ENCODE measurements at places on chromosomes 13 and 19.
A peak's percentile ranks its signal among the peaks of the same experiment; 100 is the strongest.

DNA sequence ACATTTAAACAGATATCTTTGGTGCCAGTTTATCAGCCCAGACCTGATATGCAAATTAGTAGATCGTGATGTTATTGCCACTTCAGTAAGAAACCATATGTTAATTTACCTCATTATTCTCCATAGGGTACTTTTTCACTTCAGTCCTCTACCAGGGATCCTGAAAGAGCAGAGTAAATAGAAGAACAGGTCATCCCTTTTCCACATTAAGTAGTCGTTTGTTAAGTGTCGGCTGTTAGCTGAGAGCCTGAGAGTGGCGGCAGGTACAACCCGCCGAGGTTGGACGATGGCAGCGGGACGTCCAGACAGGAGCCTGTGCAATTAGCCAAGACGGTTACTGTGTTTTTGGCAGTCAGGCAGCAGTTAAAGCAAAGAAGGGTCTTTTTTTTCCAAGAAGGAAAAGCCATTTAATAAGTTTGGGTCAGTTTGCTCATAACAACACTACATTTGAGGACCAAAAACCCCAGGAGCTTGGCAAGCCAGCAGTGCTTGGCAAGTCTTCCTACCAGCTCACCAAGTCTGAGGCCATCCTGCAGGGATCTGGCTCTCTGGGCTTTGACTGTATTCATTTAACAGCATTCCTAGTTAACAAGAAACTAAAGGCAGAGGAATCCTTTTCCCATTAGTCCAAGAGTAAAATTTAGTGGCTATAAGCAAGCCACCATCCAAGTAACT, 231.8 kb downstream of the SHISA2 start:
- DNase-seq: no peak

DNA sequence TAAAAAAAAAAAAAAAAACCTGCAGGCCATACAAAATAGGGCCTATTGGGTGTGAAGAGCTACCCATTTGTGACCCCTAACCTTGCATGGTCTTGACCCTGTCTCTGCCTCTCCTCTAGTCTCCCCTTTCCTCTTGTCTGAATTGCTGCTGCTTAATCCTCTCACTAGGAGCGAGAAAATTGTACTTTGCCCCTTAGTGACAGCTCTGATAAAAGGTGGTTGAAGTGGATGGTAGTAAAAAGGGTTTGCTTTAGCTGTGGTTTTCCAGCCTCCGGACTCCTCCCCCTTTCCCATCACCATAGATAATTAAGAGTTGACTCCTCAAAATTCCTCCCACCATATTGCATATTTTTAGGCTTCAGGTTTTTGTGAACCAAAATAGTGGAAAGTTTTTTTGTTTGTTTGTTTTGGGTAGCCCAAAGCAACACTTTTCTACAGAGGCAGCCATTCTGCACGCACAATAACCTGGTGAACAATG, 23.5 kb downstream of the ACTN4 start:
- DNase-seq: no peak

GRCh38 chr19:5035793-5036697, 67.1 kb downstream of the KDM4B start:
- no peak for DNase-seq

DNA sequence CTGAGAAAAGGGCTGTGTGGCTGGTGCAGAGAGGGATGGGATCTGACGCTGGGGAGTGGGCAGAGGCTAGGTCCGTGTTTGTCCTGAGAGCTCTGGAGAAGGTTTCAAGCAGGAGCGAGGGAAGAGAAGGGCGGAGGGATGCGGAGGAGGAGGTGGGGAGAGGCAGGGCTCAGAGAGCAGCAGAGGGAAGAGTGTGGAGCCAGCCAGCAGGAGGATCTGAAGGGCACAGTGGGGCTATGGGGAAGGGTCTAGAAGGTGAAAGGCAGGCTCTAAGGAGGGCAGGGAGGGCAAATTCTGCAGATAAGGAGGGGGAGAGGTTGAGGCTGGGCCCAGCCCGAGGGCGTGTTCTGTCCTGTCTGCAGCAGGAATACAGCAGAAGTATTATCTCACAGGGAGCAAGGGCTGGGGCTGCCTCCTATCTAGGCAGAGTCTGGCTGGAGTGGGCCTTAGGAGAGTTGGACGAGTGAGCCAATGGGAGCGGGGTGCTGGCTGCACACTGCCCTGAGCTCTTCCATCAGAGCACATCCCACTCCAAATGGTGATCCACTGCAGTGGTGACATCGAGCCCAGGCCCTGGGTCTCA, 6.1 kb downstream of the AP2A1 start:
- no peak for DNase-seq

DNA sequence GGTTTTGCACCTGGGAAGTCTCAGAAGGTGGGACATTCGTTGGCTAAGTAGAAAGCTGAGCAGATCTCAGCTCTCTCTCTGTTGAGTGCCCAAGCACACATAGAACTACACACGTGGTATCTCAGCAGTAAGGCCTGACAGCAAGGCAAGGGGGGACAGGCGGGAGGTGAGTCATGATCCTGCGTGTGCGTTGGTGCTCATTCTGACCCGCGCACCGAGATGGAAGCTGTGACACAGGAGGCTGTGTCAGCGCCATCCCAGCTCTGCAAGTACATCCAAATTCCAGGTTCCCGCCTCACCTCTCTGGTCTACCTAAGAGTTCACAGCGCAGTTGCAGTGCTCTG, 135.7 kb downstream of the USP12 start:
- DNase-seq: no peak

- no peak for DNase-seq
Observed at GRCh38 chr13:110520431-110521295, 40.9 kb downstream of the RAB20 start.

DNA sequence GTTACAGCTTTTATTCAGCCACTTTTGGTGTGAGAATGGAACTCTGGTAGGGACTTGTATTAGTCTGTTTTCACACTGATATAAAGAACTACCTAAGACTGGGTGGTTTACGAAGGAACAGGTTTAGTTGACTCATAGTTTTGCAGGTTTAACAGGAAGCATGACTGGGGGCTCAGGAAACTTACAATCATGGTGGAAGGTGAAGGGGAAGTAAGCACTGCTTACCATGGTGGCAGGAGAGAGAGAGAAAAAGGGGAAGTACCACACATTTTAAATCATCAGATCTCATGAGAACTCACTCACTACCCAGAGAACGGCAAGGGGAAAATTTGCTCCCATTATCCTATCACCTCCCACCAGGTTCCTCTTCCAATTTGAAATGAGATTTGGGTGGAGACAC, 942.2 kb downstream of the PCDH17 start:
- DNase-seq: no peak

- DNase-seq: no peak
Observed at GRCh38 chr13:78596399-78596735, 7.0 kb downstream of the POU4F1 start.

DNA sequence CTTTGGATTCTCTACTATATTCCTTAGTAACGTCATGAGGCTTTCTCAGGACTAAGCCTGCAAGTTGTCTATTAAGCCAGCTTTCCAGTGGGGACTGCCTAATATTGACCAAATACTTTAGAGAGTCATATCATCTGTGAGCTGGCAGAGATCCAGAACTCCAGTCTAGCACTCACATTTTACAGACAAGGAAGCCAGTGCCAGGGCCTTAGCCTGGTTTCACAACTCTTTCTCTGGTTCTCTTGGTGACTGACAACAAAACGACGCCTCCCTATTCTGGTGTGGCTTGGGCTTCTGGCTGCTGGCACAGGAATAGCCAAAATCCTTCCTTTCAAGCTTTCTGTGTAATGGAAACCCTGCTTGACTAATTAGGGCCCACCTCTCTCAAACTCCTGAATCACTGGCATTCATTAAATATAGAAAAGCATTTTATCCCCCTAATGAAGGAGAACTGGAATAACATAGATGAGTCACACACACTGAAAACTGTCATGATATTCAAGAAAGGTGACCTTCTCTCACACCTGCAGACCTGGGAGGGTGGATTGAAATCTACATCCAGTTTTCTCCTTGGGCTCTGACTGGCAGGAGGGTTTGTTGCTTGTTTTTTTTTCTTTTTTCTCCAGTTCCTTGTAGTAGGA, 75.2 kb upstream of the UBL3 start:
- DNase-seq: no peak

GRCh38 chr13:52405767-52406494, at the start of gene THSD1:
Gene THSD1, minus strand, starts transcription at chr13:52406172. Its CDS starts 3,572 bp downstream, at chr13:52402600.
- DNase-seq: no peak

GRCh38 chr13:37747071-37747612, 122.4 kb downstream of the TRPC4 start:
- no peak for DNase-seq

GRCh38 chr19:52542984-52543664, 15.7 kb downstream of the ZNF808 start:
- DNase-seq: no peak

DNA sequence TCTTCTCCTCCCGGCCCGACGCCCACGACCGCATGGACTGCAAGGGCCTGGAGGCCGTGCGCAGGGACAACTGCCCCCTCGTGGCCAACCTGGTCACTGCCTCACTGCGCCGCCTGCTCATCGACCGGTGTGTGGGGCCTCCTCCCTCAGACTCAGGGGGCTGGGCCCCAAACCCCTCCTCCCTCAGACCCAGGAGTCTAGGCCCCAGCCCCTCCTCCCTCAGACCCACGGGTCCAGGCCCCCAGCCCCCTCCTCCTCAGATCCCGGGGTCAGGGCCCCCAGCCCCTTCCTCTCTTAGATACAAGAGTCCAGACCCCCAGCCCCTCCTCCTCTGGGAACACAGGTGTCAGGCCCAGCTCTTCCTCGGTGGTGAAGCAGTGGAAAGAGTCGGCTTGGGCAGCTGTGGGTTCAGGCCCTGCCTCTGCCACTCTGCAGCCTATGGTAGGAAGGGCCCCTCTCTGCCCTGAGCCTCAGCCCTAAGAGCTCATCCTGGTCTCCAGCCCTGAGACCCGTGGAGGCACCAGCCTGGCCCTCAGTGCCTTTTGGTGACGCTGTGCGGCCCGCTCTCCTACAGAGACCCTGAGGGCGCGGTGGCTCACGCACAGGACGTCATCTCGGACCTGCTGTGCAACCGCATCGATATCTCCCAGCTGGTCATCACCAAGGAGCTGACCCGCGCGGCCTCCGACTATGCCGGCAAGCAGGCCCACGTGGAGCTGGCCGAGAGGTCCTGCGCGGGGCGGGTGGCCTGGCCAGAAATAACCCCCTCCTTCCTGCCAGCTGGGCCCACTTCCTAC, 3.7 kb upstream of the SPIB start:
- DNase-seq: peak; percentile 48

GRCh38 chr19:47509973-47510372, 4.9 kb downstream of the NAPA start:
- DNase-seq: no peak

DNA sequence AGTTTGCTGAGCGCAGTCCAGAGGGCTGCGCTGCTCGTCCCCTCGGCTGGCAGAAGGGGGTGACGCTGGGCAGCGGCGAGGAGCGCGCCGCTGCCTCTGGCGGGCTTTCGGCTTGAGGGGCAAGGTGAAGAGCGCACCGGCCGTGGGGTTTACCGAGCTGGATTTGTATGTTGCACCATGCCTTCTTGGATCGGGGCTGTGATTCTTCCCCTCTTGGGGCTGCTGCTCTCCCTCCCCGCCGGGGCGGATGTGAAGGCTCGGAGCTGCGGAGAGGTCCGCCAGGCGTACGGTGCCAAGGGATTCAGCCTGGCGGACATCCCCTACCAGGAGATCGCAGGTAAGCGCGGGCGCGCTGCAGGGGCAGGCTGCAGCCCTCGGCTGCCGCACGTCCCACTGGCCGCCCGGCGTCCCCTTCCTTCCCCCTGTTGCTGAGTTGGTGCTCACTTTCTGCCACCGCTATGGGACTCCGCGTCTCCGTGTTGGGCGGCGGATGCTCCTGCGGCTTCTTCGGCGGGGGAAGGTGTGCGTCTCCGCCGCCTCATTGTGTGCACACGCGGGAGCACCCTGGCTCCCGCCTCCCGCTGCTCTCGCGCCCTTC, 772 bp downstream of the GPC6 start:
- no peak for DNase-seq

GRCh38 chr13:55783841-55784240, 1356.9 kb upstream of the PRR20A start:
- DNase-seq: no peak

DNA sequence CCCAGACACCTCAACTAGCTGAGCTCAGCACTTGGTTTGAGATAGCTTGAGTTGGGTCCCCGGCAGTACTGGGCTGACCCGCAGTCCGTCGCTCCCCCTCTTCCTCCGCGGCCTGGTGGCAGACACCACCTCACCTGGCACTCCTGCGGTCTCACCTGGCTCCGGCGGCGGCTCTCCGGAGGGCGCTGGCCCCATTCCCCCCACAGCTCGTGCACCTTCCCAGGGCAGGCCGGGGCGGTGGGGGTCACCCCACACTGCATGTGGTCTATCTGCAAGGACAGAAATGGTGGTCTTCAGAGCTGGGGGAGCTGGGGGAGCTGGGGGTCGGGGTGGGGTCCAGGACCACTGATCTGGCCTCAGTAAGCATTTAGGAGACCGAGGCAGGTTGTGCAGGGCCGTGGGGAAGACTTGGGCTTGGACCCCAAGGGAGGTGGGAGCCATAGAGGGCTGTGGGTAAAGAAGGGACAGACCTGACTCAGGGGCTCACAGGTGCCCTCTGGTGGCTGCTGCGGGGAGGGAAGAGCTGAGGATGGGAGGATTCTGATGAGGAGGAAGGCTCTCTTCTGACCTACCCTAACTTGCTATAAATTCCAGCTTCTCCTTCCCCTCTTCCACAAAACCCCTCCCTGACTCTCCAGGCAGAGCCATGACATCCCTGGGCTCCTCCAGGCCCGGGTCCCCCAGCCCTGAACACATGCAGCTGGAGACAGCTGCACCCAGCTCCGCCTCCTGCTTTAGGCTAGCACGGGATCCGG, 6.7 kb upstream of the PLIN4 start:
- peak; percentile 35 for DNase-seq

DNA sequence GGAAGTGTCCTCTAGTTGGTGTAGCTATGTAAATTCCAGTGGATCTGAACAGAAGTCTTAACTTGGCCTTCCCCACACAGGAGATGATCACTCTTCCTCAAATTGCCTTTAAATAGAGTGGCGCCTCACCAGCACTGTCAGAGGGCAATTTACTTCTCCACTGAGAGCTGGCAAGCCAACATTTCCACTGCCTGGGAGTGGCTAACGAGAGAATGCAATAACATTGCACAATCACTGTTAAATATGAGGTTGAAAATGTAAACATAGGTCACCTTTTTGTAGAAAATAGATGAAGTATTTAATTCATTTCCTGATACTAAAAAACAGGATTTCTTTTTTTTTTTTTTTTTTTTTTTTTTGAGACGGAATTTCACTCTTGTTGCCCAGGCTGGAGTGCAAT, 55.4 kb upstream of the UBL3 start:
- DNase-seq: no peak

DNA sequence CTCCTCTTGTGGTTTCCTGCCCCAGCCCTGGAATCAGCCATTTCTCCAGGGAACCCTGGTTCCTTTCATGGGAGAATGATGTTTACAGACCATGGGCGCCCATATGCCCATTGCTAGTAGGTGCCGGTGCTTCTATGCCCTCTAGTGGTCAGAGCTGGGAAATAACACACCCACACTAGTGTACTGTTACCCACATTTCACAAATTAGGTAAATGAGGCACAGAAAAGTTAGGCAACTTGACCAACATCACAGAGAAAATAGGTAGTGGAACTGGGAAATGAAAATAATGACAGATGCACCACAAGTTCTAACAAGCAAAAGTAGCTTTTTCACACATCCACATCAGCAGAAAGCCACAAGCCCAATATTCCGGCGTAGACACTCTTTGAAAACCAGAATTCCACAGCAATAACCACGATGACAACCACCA, 1.3 kb upstream of the CEACAM3 start:
- peak; percentile 27 for DNase-seq

- DNase-seq: no peak
Observed at GRCh38 chr13:46844431-46844830, 47.5 kb upstream of the ESD start.
